ENCODE measurements at places on chromosomes 5 and 9. TPM values are rescaled to one million over a fixed set of nuclear protein-coding genes. Genes with fewer than 3 reads are reported as not detected.
A peak's percentile ranks its signal among the peaks of the same experiment; 100 is the strongest.

GRCh38 chr5:173924899-173925298, 36.8 kb downstream of the CPEB4 start:
- no peak for DNase-seq

GRCh38 chr5:15787681-15788080, 287.7 kb downstream of the FBXL7 start:
- DNase-seq: no peak

- no peak for DNase-seq
Observed at GRCh38 chr5:94810877-94811276, 192.4 kb downstream of the SLF1 start.

DNA sequence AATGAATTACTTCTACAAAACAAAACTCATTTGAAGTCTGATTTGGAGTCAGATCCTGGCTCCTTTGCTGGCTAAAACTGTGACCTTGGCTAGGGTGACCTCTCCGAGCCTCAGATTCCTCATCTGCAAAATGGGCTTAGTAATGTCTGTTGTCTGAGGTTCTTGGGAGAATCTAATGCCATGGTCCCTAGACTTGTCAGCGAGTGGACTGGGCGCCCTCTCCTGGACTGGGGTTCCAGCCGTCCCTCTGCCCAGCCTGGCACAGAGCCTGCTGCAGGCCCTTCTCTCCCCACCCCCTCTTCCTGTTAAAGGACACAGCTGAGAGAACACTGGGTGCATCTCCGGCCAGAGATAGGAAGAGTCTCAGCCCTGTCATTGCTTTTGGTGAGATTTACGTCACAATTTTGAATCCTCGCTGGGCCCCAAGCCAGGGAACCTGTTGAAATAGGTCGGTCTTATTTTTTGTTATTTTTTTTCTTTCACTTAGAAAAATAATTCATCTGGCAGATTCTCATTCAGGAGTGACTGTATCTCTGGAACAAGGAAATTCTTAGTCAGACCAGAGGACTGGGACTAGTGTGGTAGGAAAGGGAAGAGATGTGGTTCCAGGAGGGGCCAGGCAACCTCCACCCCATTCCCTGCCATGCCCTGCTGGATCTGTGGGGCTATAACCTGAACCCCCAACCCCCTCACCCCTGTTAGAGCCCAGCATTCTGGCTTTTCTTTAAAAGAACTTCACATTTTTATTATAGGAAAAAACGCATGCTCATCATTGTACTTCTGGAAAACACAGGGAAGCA, 48.2 kb upstream of the RPL26L1 start:
- peak; percentile 12 for DNase-seq

GPR150 gene
- total RNA-seq: 1.5 TPM

POU5F2 gene
- 1.9 TPM for total RNA-seq

UNC5A gene
- not detected for total RNA-seq

DNA sequence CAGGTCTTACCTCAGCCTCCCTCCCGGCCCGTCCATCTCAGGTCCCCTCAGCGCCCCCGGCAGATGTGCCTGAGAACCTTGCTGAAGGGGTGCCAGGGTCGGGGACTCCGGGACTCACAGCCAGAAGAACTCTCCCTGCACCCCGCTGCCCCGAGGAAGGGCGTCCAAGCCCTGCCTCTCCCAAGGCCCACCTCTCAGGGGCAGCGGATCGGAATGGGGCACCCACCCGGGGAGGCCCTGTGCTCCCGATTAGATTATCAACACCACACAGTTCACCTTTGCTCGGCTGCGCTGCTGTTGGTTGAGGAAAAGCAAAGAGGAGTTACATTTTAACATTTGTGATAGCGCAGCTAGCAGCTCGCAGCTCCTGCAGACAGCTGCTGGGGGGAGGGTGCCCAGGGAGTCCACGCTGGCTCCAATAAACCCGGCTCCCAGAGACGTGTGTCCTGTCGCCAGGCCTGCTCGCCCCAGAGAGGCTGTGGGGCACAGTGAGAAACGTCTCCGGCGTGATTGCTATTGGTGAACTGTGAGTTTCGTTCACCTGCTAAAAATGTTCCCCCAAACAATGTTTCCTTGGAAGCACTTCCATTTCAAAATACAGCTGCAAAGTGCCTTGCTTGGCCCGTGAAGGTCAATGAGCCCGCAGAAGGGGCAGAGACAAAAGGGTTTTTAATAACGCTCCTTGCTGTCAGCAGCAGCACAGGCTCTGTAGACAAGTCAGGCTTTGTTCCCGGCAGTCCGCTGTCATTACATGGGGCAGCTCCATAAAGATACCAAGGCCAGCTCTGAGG, 18.6 kb upstream of the SLC6A19 start:
- no peak for DNase-seq

DNA sequence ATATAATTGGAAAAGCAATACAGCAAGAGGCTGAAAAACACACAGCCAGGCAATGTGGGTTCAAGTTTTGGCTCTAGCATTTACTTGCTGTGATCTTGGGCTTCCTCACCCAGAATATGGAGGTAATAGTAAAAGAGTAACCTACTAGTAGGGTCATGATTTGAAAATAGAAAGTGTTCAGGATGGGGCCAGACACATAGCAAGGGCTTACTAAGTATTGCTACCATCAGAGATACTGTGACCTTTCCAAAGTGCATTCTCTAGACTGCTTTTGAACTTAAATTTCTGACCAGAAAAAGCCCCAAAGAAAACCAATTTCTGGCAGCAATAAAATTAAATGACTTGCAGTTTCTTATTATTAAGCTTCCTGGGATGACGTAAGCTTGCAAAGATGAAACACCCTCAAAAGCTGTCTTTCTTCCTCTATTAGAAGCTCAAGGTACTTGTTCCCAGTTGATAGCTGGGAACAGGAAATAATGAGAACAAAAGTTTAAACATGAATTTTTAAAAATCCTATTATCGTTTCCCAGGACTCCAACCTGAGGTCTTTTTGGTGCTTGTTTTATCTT, 20.3 kb downstream of the SLC45A2 start:
- DNase-seq: no peak

DNA sequence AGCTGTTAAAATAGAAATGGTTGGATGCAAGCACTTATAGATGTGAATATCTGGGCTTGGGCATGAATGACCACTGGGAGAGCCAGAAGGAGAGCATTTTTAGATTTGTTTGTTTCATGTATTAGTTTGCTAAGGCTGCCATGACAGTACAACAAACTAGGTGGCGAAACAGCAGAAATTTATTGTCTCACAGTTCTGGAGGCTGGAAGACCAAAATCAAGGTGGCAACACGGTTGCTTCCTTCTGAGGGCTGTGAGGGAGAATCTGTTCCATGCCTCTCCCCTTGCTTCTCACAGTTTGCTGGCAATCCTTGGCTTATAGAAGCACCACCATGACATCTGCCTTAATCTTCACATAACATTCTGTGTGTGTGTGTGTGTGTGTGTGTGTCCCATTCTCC, 20.2 kb upstream of the CDC23 start:
- no peak for DNase-seq

DNA sequence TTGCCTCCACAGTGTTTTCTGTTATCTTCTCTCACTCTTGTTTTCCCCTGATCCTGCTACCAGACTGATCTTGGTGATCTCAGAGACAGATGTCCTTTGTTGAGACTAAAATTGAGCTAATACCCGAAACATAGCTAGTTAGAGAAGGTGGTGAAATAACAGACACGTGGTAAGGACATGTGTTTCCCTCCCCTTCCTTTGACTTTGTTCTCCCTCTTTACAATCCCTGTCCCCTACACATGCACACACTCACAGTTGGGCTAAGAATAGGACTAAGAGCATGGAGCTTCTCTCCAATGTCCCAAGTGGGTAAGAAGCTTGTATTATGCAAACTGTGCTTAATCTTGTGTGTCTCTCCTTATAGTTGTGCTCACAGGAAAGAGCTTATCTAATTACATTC, 1603.0 kb upstream of the C9orf72 start:
- DNase-seq: no peak
